ENCODE measurements at places on chromosomes 13 and 19. TPM values are rescaled to one million over a fixed set of nuclear protein-coding genes. Genes with fewer than 3 reads are reported as not detected.
A peak's percentile ranks its signal among the peaks of the same experiment; 100 is the strongest.

Gene MARK4
- 17.0 TPM for total RNA-seq

Gene LENG9
- 9.2 TPM for total RNA-seq

DNA sequence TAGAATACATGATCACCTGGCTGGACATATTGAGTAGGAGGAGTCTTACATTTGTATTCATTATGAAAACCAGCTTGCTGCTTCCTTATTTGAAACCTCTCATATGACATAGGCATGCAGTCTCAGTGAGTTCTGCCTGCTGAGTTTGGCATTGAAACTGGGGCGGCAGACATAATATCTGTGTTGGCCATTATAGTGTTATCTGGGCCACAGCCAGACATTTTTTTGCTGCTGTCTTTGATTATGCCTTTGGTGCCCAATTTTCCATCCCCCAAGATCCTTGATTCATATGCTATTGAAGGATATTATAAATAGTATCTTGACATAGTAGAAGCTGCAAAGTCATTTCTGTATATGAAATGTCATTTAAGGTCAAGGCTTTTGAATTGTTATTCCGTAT lies 15.8 kb downstream of the FREM2 start:
- DNase-seq, result no peak

Gene FFAR3
- 1.5 TPM for total RNA-seq

GRCh38 chr19:11247391-11247790 lies 8.0 kb downstream of the ANGPTL8 start:
- DNase-seq, result no peak

GRCh38 chr13:109314101-109314500 lies 472.3 kb downstream of the IRS2 start:
- DNase-seq, result no peak

- peak; percentile 55 for DNase-seq
Measured at GRCh38 chr19:38003438-38004185, 96.6 kb downstream of the SIPA1L3 start.

DNA sequence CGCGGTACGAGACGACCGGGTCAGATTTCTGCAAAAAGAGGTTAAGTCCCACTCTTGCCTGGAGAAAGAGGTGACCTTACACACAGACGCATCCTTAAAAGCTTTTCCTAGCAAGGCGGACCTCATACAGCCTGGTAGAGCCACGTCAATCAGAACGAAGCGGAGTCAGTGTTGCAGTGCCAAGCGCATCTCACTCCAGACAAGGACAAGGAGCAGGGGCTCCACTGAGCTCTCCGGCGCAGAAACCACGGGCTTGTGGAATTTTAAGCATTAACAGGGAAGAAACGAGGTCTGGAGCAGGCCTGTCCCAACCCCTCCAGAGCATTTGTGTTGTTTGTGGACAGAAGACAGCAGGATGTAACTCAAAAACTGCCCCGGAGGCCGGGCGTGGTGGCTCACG lies 7.1 kb downstream of the EEF2 start:
- no peak for DNase-seq
